Renal pelvis (tissue), 12 donors: ENCODE measurements at places on chromosomes 3 and 15. TPM values are rescaled to one million over a fixed set of nuclear protein-coding genes. Genes with fewer than 3 reads are reported as not detected.

GRCh38 chr3:13049400-13049799 lies 23.8 kb downstream of the IQSEC1 start:
- DNase-seq: no peak

GRCh38 chr3:37630441-37630840 lies 231.2 kb upstream of the CTDSPL start:
- no peak for DNase-seq

GRCh38 chr3:183283886-183284285 lies 30.8 kb downstream of the B3GNT5 start:
- DNase-seq: no peak

DNA sequence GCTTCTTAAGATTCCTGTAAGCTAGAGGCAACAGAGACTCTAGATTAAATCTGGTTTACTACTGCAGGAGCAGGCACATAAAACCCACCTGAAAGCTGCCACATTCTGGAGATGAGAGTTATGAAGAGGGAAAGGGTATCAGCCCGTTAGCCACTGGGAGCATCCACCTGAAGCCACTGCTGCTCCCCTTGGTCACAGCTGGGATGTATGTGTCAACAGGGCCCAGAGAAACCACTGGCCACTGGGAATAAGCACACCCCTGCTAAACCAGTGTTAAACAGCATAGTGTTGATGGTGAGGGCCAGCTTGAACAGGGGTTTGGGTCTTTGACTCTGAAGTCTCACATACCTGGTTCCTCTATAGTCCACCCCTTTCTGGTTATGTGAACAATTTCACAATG lies 10.9 kb downstream of the SLCO2A1 start:
- no peak for DNase-seq

DNA sequence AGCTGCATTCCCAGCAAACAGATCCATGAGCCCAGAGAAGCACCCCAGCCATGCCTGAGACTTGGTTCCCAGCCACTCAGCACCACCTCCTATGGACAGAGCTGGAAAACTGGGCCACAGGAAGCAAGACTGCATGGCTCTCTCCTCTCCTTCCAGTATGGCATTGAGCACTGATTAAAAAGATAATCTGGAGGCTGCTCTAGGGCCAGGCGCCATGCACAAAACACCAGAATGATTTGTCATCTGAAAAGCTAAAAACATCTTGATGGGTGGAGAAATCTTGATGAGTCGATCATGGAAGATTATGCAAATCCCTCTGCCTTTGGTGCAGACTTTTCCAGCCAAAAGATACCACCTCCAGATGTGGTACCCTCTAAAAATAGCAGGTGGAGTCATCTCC lies 62.7 kb upstream of the MRPS22 start:
- DNase-seq: no peak

GPR176 gene
- 15.1 TPM for polyA plus RNA-seq

CPNE9 gene
- polyA plus RNA-seq: 0.27 TPM

MAP6D1 gene
- polyA plus RNA-seq: 0.86 TPM

FEZF2 gene
- polyA plus RNA-seq: not detected
